ENCODE measurements at places on chromosomes 4 and X.

DNA sequence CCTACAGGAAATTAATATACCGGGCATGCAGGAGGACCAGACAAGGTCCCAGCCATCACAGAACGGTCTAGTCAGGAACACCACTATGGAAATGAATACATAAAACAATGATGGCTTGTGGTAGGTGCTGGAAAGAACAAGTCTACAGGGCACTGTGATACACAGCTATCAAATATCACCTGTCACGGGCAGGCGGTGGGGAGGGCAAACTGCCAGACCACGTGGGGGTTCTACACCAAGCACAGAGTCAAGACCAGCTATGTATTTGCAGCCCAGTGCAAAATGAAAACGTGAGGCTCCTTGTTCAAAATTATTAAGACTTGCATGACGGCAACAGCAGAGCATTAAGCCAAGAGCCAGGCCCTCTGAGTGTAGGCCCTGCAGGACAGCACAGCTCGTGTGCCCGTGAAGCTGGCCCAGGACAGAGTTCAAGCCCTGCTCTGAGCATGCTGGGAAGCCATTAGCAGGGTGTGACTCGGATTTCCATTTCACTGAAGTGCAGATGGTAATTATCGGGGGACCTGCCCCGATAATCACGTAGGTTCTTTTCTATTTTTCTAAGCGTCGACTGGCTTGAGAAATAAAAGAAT is 83.6 kb downstream of the JAKMIP1 start:
- no peak for DNase-seq

- no peak for DNase-seq
Observed at GRCh38 chr4:42709392-42710065, 52.6 kb upstream of the ATP8A1 start.

DNA sequence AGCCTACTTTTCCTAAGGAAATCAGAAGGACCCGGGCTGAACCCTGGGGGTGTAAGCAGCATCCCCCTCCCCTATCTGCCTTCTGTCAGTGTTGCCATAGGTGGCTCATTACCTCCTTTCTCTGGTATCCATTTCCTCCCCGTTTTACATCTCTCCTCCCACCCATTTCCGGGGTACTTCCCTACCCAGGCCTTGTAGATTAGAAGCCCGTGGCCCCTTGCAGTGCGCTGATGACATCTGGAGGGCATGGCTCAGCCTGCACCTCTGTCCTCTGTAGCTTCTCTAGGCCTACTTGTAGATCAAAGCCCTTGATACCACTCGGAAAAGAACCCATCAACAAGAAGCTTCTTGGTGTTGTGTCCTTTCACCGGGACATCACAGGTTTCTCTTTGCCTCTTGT is 71.8 kb downstream of the NBDY start:
- no peak for DNase-seq

DNA sequence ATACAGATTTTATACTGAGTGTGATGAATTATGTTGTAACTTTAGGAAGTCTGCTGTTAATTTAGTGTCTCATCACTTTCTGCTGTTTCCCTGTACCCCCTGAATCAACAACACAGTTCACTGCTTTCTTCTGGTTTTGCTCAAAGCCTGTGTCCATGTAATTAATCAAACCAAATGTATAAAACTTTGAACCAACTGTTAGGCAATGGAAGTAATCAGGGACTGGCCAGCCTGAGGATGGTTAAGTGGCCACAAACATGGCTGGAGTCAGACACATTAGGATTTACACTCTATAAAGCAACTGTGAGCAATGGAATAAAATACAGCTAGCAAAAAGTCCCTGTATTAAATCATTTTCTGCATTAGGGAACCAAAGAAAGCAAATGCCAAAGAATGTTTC is 42.6 kb downstream of the CXCL1 start:
- DNase-seq = no peak

DNA sequence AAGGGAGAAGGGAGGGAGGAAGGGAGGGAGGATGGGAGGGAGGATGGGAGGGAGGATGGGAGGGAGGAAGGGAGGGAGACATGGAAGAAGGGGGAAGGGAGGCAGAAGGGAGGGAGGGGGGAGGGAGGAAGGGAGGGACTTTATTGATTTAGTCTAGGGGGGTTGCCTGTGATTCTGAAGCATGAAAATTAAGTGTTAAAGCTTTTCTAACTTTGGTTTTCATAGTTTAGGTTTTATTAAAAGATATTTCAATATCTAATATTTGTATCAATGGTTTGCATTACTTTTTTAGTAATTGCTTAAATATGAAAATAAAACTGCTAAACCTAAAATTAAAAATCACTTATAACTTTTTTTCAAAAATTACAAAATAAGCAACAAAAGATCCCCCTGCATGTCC is 2.4 kb downstream of the PALLD start:
- no peak for DNase-seq

GRCh38 chr4:93243262-93243661 is 585.3 kb upstream of the ATOH1 start:
- DNase-seq = no peak

DNA sequence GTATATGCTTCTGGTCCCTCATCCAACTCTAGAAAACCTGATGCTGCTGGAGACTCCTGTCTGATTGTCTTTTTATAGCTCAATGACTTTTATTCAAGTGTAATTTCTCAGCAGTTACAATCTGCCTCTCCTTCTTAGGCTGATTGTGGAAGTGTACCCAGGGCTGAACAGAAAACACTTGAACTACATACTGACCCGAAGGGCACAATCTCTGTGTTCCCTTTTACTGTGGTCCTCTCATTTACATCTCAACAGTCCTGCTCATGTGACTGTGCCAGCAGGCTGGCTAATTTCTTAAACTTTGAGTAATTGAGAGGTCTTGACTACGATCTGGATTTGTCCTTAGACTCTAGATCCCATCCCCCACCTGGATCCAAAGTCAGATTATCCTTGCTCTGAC is 863.4 kb downstream of the PDHA2 start:
- no peak for DNase-seq

- DNase-seq = no peak
Observed at GRCh38 chr4:532588-533317, 33.7 kb downstream of the PIGG start.

- no peak for DNase-seq
Observed at GRCh38 chr4:133450813-133451212, 301.7 kb downstream of the PCDH10 start.

- DNase-seq = no peak
Observed at GRCh38 chr4:79294064-79294463, 31.8 kb downstream of the NAA11 start.

GRCh38 chr4:80452768-80453167 is 117.2 kb downstream of the CFAP299 start:
- DNase-seq = no peak

DNA sequence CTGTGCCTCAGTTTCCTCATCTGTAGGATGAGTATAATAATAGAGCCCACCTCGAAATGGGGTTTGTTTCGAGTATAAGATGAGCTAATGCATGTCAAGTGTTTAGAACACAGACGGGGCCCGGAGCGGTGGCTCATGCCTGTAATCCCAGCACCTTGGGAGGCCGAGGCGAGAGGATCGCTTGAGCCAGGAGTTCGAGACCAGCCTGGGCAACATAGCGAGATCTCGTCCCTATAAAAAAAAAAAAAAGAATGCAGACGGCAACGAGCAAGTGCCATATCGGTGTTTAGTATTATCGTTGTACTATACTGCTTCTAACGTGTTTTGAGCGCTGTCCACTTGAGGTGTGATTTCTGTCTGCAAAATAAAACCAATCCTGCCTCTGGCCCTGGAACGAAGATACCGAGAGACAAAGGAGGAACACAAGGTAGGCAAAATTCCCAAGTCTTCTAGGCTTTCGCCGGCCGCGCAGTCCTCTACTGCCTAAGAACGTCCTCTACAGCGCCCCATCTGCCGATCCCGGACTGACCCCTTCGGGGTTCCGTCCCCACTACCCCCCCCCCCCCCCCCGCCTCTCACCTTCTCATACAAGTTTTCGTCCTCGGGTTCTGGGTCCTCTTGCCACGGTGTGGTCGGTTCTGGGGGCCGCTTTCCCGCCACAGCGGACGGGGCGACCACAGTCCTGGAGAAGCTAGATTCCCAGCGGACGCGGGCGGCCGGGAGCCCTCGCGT is 442 bp downstream of the NDUFB11 start:
- DNase-seq = peak; percentile 71

DNA sequence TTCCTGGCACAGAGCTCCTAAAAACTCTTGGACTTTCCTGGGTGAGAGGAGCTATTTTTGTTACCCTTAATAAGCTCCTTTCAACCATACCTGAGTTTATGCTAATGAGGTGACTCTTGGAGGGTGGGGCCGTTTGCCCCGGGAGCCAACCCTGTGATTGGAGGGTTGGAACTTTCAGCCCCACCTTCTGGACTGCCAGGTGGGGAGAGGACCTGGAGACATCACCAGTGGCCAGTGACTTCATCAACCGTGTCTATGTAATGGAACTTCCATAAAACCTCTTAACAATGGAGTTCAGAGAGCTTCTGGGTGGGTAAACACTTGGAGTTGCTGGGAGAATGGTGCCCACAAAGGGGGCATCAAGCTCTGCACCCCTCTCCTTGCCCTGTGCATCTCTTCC is 17.9 kb upstream of the ENPP6 start:
- DNase-seq = no peak

- DNase-seq = no peak
Observed at GRCh38 chr4:118755438-118756226, 70.4 kb downstream of the METTL14 start.

GRCh38 chr4:180281724-180282123 is 1961.5 kb upstream of the TENM3 start:
- DNase-seq = no peak

DNA sequence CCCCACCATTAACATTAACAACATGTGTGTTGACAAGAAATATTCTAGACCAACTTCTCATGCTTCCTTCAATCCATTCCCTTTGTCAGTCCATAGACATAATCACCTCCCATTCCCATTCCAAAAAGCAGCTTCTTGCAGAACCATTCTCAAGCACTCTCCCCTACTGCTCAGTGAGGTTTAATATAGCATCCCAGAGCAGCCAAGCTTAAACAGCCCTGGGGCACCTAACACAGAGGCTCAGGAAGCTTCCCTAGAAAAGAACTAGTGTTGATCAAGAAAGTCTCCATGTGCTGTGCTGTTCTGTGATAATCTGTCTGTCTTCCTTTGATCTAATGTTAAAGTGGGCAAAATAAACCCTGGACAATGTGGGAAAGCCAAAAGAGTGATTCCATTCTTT is 174.2 kb upstream of the NOCT start:
- DNase-seq = no peak

DNA sequence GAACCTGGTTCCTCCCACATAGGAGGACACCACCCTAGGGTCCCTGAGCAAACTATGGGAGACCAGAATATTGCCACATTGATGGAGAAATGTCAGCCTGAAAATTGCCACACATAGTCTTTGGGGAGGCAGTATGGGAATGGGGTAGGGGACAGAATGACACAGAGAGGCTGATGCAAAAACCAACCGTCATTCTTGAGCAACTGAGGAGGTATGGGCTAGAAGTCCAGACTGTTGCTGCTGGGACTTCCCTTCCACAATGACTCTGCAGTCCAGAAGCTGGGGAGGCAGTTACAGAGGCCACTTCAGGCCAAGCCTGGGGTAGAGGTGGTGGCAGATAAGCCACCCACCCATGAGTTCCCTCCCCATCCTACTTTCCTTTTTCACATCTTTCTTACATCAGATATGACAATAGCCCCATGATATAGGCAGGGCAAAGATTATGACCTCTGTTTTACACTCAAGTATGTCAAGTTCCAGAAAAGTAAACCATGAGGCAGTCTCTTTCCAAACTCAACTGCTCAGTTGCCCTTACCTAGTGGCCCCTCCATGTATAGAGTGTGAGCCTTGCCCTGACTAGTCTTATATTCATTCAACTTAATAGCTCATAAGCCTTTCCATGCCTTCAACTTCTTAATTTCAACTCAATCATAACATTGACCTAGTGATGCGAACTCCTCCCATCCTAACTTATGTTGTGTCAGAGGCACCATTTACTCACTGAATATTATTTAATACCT is 41.7 kb downstream of the VSIG4 start:
- DNase-seq = no peak

DNA sequence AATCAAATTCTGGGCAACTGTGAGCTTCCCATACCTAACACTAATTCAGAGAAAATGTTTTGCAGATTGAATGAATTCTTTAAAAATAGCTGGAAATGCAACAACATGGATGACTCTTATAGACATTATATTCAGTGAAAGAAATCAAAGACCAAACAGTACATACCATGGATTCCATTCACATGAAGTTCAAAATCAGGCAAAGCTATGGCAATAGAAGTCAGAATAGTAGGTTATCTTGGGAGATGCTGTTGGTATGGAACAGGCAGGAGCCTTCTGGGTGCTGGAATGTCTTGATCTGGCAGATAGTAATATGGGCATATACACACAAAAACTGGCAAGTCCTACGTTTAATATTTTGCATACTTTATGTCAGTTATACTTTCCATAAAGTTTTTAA is 25.5 kb upstream of the CBLL2 start:
- no peak for DNase-seq

GRCh38 chr4:183878251-183878970 is 26.7 kb upstream of the STOX2 start:
- DNase-seq = no peak

GRCh38 chr4:110540982-110541451 is 65.1 kb downstream of the ENPEP start:
- no peak for DNase-seq

GRCh38 chrX:7351926-7352325 is 204.0 kb upstream of the PUDP start:
- DNase-seq = no peak

GRCh38 chr4:7687006-7687405 is 252.3 kb upstream of the PSAPL1 start:
- peak; percentile 48 for DNase-seq

- no peak for DNase-seq
Observed at GRCh38 chr4:94892051-94892450, 134.3 kb downstream of the BMPR1B start.

DNA sequence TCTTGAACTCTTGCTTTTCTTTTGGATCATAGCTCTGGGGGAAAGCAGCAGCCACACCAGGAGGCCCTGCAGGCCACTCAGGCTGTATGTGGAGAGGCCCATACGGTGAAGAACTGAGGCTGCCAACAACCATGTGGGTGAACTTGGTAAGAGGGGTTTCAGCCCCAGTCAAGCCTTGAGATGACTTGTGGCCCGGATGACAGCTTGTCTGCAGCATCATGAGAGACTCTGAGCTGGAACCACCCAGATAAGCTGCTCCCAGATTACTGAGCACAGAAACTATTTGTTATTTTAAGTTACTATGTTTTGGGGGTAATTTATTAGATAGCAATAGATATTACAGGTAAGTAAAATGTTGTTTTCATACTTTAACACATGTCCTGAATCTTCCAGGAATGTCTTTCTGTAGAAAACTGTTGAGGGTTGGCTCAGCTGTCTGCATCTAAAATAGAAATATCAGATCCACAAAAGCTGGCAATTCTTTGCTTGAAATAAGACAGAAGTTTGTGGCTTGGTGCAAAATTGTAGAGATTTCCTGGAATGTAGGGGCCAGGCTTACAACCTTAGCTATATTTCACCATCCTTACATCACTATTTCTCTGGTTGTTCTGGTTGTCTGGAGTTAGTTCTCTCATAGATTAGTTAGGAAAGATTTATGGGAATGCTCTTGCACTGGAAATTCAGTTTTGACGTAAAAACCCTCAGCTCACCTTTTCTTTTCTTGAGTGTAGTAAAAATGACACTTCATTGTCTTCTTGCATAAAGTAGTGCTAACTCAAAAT is 272.1 kb downstream of the RAPGEF2 start:
- no peak for DNase-seq
